Fibroblast of skin of right quadriceps (primary cell): ENCODE measurements at places on chromosomes 12 and 14.

DNA sequence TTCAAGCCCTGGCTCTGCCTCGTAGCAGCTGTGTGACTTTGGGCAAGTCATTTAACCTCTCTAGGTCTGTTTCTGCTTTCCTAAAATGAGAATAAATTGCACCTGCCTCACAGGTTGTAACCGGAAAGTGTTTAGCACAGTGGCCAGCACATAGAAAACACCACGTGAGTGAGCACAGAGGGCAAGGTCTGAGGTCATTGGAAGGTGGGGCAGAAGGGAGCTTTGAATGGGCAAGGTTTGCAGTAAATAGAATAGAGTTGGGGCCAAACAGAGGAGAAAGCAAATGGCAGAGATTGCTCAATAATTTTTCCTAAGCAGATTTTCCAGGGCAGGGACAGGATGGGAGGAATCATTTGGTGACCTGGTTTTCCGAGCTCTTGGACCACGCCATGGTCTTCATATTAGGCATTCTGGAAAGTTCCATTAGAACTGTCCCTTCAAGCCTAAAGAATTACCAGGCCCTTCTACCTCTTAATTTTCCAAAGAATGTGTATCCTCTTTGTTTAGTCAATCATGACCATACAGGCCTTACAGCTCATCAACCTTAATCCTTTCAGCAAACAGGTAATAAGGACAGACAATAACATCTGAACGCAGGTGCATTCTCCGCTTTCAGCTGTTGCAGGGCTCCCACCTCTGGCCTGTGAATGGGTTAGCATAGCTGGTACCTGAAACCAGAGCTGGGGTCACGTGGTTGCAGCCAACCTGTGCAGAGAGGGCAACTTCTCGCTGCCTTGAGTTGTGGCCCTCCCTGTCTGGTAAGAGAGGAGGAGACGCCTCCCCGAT, 53.8 kb downstream of the VWF start:
- no peak for DNase-seq

DNA sequence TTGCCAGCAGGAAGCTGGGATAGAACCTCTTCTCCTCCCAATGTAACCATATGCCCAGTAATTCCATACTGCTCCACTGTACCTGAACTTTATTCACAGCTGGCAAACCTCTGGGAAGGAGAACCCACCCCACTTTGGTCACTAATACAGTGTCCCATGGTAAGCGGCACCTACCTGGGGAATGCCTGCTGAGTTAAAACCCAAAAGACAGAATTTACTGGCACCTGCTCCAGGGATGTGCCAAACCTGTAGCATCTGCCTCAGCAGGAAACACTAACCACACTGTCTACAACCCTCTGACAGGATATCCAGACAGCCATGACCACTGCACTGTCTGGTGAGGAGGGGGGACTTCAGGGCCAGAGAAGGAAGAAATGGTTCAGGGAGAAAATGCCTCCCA, 26.6 kb downstream of the DDX24 start:
- no peak for DNase-seq

DNA sequence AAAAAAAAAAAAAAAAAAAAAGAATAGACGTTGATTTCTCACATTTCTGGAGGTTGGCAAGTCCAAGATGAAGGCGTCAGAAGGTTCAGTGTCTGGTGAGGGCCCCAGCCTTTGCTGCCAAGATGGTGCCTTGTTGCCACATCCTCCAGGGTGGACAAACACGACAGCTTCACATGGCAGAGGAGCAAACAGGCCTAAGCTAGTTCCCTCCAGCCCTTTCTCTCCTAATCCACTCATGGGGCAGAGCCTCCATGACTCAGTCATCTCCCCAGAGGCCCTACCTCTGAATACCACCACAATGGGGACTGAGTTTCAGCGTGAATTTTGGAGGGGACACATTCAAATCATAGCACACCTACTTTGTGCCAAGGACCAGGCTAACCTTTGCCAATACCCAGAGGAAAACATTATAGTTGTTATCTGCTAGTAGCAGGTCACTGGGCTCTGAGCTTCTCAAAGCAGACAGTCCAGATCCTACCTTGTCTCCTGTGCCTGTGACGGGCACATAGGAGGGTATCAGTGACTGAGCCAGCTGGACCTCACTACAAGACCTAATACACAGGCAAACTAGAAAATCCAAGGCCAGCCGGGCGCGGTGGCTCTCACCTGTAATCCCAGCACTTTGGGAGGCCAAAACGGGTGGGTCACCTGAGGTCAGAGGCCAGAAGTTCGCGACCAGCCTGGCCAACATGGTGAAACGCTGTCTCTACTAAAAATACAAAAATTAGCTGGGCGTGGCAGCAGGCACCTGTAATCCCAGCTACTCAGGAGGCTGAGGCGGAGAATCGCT, 10.5 kb upstream of the BCL11B start:
- no peak for DNase-seq

DNA sequence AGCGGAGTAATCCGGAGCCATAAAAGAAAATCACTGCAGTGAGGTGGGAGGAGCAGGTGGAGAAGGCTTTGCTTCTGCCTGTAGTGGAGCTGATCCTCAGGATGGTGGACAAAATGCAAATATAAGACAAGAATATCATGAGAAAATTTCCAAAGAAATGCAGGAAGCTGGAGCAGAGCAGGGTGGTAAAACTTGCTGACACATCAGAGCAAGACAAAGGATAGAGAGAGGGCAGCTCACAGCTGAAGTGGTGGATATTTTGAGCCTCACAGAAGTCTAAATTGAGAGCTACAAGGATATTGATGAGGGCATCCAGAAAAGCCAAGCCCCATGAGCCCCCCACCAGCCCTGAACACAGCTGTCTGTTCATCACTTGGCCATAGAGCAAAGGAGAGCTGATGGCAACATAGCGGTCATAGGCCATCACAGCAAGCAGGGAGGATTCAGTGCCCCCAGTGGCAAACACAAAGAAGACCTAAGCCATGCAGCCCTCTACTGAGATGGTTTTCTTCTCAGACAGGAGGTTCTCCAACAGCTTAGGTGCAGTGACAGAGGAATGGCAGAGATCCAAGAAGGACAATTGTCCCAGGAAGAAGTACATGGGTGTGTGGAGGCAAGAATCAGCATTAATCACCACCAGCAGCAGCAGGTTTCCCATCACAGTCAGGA, 30.0 kb upstream of the ANP32D start:
- no peak for DNase-seq

DNA sequence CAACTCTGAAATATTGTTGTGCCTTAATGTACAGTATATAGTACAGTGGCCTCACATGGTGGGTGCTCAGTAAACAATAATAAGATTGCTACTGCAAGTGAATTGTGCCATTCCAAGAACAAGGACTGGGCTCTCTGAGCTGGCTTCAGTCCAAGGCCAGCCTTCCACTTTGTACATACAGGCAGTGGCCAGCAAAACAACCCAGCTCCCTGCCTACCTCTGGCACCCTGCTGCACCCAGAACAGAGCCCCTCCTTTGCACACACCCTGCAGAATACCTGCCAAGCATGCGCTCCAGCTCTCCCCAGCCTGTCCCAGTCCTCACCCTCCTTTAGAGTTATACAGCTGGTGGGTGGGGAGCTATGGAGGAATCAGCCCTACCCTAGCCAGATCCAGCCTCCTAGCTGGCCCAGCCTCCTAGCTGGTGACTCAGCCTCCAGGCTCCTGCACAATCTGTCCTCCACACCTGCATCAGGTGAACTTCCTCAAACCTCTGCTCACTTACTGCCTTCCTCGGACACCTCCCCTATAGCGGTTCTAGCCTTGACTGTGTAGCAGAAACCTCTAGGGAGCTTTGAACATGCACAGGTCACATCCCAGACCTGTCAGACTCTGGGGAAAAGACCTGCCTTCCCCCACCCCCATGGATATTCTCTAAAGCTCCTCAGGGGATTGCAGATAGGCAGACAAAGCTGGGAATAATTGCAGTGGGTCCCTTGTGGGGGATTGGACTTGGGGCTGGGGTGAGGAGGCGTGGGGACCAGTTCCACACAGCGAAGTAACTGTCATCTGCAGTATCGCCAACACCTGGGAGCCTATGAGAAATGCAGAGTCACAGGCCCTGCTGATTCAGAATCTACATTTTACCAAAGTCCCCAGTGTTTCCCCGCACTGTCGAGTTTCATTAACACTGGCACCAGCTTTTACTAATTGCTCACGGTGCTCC, 17.9 kb downstream of the ZDHHC22 start:
- DNase-seq: no peak

- DNase-seq: no peak
These were observed 356 bp downstream of the OR4Q2 start for GRCh38 chr14:20002319-20002718.

GRCh38 chr12:118357257-118358007, 15.3 kb downstream of the TAOK3 start:
- peak; percentile 74 for DNase-seq

DNA sequence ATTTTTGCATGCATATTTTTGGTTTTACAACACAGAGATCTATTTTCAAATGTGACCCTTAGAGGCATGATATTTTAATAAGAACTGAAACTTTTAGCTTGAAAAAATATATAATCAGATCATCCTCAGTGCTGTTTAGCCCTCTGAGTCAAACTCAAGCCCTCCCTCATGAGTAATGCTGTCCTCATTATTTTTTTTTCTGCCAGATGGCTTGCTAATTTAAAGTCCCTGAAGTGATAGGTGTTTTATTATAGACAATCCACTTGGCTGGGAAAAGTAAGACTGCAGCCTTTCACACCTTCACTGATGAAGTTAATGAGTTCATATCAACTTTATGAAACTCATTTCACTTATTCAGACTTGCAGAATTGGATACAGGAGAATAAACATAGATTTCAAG, 227.7 kb downstream of the SLC16A7 start:
- peak; percentile 53 for DNase-seq

- DNase-seq: peak; percentile 71
These were observed 381.7 kb upstream of the DDHD1 start for GRCh38 chr14:53534841-53535240.

- DNase-seq: peak; percentile 69
These were observed 262.4 kb upstream of the HMGA2 start for GRCh38 chr12:65561798-65562382.

GRCh38 chr14:103859416-103860202, 12.2 kb upstream of the PPP1R13B start:
- DNase-seq: no peak

DNA sequence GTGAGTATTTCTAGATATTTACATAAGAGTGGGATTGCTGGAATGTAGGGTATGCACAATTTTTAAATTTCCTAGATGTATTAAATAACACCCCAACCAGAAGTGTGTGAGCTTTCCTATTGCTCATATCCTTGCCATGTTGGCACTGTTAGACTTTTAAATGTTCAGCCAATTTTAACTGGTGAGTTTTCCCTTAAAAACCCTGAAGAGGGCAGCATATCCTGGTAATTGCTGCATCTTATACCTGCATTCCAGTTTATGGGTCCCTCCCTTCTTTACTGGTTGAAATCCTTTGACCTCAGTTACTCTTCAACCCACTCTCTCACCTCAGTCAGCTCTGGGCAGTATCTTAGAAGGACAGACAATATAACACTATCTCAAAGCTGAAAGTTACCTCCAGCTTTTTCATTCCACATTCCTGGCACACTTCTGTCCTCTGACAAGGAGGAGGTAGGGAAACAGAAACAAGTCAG, 270.6 kb downstream of the PAWR start:
- peak; percentile 98 for DNase-seq
